ENCODE measurements at places on chromosomes 7 and 10.

- no peak for DNase-seq
Measured at GRCh38 chr7:29480934-29481651, 82.5 kb upstream of the PRR15 start.

DNA sequence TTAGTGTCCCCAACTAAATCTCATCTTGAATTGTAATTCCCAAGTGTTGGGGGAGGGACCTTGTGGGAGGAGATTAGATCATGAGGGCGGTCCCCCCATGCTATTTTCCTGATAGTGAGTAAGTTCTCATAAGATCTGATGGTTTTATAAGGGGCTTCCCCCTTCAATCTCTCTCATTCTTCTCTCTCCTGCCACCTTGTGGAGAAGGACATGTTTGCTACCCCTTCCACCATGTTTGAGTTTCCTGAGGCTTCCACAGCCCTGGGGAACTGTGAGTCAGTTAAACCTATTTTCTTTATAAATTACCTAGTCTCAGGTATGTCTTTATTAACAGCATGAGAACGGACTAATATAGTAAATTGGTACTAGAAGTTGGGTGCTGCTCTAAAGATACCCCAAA is 365.6 kb downstream of the ANKRD7 start:
- DNase-seq, result no peak

DNA sequence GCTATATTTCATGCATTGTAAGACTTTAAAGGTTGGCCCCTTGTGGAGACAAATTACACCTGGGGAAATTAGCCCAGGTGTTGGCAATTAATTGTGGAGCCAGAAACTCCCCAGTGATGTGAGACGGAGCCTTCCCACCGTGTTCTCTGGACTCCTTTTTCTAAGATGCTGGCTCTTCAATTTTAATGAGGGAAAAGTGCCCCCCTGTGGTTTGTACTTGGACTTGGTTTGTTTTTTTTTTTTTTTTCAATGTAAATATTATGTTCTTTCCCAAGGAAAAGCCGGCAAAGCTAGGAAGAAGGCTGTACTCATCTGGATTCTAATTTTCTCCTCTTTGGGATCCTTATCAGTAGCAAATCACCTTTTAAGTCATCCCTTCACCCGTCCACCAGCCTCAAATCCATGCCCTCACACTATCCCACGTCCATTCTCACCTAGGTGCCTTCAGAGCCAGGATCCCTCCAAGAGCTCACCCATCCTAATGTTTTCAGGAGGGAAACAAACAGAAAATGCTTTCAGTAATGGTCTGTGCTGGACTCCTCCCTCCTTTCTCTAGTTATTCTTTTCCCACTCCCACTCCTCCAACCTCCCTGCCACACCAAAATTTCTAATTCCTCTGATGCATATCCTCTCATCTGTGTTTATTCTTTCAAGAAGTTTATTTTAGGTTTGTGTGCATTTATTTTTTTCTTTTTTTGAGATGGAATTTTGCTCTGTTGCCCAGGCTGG is 20.4 kb upstream of the ST8SIA6 start:
- DNase-seq, result no peak

GRCh38 chr10:3530346-3530745 is 254.7 kb downstream of the KLF6 start:
- no peak for DNase-seq

GRCh38 chr10:38032886-38033285 is 22.4 kb downstream of the ZNF33A start:
- DNase-seq, result no peak

DNA sequence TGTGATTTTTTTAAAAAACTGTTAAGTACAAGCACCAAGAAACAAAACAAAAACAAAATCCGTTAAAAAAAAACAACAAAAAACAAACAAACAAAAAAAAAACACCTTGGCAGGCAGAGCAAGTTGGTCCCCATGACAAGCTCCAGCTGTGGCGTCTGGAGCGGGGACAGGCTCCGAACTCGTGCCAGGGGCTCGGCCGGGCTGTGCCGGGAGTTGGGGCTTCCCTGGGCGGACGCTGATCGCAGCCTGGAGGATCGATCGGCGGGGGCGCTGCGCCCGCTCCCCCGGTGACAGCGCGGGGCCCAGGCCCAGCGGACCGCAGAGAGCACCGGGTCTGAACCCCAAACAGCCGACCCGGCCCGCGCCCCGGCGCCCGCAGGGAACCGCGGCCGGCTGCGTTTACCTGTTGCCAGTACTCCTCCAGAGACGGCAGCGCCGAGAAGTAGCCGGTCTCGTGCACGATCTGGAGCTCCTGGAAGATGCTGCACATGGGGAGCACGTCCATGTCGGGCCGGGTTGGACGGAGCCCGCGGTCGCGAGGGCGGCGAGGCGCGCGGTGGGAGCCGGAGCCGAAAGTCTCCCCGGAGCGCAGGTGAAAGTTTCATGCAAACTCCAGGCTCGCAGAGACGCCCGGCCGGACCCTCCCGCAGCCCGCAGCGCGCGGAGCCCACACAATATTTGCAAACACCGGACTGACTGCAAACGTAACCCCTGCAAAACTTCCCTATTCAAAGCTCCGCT is at the start of gene KLF6:
Gene KLF6, minus strand, starts transcription at position 700 of the 741 bp plus-strand sequence. Its CDS starts 195 bp downstream, at position 505.
- no peak for DNase-seq

DNA sequence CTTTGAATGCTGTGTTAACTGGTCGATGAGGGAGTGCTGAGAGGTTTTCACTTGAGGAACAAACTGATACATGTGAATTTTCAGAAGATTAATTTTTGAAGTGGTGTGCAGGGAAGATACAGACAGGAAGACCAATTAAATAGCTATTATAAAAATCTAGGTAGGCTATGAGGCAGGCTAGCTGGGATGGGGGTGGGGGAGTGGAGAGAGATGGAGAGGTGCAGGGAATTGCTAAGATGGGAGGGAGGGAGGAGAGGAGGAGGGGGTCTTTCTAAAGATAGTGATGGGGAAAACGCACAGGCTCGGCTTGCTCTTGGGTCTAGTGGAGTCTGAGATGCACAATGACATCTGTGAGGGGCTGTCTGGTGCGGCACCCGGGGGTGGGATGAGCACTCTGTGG is 15.2 kb downstream of the ATXN7L1 start:
- no peak for DNase-seq

- DNase-seq, result no peak
Measured at GRCh38 chr7:68074242-68074641, 1077.6 kb downstream of the TYW1 start.

DNA sequence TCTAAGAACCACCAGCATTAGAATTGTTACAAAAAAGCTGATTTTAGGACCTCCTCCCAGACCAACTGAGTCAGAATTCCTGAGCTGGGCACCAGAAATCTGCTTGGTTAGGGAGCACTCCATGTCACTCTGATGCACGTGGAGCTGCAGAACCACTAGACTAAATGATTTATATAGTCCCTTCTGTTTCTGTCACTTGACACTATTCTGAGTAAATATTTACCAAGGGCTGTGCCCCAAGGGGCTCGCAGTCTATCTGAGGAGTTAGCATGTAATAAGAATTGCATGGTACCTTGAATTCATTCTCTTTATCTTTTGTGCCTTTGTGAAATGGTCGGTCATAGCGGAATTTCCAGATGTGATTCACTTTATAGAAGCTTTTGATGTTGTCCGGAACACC is 196.0 kb upstream of the IMMP2L start:
- DNase-seq, result no peak

DNA sequence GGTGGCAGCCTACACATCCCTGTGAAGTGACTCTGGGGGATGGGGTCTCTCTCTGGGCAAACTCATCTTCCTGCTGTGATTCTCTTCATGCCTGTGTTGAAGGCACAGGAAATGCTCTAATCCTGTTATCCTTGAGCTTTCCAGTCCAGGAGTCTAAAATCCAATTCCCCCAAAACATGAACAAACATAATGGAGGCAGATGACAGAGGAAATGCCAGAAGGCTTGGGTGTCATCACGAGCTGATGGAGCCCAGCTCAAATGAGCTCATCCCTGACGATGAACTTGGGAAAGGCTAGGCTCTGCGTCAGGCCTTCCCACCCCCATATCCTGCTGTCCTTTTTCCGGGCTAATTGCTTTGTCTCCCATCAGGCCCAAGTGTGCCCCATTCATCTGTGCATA is 165.9 kb upstream of the PODXL start:
- DNase-seq, result no peak

GRCh38 chr10:43211431-43212042 is 55.3 kb downstream of the RASGEF1A start:
- DNase-seq, result no peak

DNA sequence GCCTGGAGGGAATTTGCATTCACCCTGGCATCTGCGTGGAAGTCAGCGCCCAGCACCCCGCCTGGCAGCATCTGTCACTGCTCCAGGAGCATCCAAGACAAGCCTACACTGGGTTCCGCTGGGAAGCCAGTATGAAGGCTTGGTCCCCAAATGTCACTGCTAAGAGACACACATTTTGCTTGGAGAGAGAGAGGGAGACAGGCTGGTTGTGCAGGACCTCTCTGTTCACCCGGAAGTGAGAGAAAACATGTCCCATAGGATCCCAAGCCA is 119.5 kb downstream of the SEC23IP start:
- no peak for DNase-seq
